ENCODE measurements at places on chromosomes 7 and 10. TPM values are rescaled to one million over a fixed set of nuclear protein-coding genes. Genes with fewer than 3 reads are reported as not detected.
A peak's percentile ranks its signal among the peaks of the same experiment; 100 is the strongest.

DNA sequence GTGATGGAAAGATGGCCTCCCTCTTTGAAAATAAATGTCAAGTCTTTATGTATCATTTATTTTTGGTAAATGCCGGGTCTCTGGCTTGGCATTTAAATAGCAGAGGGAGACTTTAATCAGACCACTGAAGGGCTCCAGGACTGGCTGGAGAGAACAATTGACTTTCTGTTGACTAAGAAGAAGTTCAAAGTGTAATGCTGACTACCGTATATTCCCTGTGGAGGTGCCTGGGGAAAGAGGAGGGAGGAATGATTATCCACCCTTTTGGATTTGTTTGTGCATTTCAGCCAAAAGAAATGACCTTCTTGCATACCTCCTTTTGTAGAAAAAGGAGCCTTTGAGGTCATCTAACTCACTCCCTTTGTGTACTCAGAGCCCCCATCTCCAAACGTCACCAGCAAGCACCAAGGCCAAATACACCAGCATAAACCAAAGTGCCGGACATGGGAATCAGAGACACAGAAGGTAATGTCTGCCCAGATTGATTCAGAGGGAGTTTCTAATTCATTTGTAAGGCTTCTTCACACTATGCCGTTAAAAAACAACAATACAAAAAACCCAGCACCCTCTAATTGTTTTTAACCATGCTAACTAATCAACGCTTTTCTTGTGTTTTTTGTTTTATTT lies 75.2 kb downstream of the PRLHR start:
- ATAC-seq: no peak

DNA sequence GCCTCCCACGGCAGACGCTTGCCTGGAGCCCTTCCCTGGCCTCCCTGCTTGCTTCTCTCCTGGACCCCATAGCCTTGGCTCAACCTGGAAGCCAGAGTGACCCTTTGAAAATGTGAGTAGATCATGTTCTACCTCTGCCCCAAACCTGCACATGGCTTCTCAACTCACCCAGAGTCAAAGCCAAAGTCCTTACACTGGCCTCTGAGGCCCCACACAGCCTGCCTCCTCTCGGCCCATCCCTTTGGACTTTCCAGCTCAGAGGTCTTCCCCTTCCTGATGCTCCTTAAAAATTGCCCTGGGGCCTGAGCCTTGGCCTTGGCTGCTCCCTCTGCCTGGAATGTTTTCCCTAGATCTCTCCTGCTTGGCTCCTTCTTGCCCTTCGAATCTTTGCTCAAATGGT lies 32.5 kb downstream of the COL17A1 start:
- ATAC-seq: no peak

Gene MEOX2
- 0.63 TPM for total RNA-seq

- peak; percentile 1 for ATAC-seq
Measured at GRCh38 chr7:16420329-16420648, 1.0 kb downstream of the CRPPA start.

Gene CAMK2G
- 10.6 TPM for total RNA-seq

- ATAC-seq: no peak
Measured at GRCh38 chr7:41149576-41149975, 553.3 kb downstream of the INHBA start.

DNA sequence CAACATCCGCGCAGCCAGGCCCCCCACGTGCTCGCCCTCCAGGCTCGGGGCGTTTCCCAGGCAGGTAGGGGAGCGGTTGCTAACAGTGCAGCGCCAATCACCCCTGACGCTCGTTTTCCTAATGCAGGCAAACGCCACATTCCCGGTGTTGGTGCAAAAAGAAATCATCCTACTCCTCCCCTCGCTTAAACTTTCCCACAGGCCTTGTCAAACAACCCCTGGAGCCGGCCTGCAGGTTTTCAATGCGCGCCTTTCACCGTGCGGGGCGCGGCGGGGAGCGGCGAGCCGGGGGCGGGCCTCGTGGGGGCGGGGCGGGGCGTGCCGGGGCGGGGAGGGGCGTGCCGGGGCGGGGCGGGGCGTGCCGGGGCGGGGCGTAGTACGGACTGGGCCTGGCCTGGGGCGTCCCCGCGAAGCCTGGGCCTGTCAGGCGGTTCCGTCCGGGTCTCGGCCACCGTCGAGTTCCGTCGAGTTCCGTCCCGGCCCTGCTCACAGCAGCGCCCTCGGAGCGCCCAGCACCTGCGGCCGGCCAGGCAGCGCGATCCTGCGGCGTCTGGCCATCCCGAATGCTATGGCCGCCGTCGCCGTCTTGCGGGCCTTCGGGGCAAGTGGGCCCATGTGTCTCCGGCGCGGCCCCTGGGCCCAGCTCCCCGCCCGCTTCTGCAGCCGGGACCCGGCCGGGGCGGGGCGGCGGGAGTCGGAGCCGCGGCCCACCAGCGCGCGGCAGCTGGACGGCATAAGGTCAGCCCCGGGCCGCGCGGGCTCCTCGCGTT lies at the start of gene ECHDC3:
Gene ECHDC3, plus strand, starts transcription at position 374 of the 770 bp plus-strand sequence. Its CDS starts 195 bp downstream, at position 569.
- ATAC-seq: peak; percentile 91

GRCh38 chr10:92547676-92548075 lies 26.2 kb downstream of the IDE start:
- no peak for ATAC-seq

- ATAC-seq: no peak
Measured at GRCh38 chr10:124955243-124955642, 13.3 kb downstream of the ZRANB1 start.

Gene GARIN1A
- total RNA-seq: 1.1 TPM

Gene ADIRF
- total RNA-seq: 1.1 TPM

DNA sequence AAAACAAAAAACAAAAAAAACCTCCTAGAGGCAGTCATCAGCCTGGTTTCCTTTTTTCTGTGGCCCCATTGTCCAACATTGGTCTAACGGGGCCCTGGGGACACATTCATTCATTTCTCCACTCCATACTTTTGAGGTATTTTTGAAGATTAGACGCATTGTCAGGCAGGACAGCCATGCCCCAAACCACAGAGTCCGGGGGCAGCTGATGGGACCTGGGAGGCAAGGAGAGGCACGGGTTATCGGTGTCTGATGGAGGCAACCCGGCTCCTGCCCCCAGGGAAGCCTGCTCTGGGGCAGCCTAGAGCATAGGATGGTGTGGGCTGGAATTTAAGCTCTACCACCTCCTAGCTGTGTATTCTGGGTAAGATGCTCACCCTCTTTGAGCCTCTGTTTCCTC lies 6.5 kb upstream of the RABGEF1 start:
- ATAC-seq: no peak

DNA sequence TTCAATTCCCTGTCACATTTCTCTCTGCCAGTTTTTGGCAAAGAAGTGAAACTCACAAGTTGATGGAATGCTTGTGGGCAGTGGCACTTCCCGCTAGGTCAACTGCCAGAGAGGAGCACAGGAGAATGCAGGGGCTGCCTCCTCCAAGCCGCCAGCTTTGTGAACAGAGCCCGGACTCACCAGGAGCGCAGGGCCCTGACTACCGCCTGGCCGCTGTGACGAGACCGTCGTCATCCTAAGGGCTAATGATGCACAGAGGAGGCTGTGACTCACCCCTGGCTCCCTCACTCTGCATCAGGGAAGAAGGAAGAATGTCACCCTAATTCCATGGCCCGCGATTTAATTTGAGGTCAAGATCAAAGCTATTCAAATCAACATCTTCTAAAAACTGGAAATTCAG lies 123.9 kb downstream of the TAX1BP1 start:
- ATAC-seq: peak; percentile 91

GRCh38 chr10:35027567-35027966 lies 62.6 kb downstream of the CUL2 start:
- ATAC-seq: peak; percentile 39

DNA sequence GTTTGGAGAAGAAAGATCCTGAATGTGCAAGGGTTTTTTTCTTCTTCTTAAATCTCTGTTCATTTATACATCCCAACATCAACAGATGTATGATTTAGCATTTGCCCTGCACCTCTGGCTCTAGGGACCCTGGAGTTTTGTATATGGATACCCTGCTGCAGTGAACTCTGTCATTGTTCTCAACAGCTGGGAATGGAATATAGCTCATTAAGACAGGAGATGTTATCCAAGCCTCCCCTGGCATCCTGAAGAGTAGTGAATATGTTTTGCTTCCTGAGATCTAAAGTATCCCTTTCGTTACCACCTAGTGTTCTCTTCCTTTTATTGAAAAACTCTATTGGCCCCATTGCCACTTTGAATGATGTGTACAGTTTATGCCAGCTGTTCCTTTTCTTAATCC lies 275.9 kb downstream of the EXOC4 start:
- no peak for ATAC-seq

All from motor neuron (in vitro differentiated cells).